ENCODE measurements at places on chromosomes 2 and 18.
A peak's percentile ranks its signal among the peaks of the same experiment; 100 is the strongest.

DNA sequence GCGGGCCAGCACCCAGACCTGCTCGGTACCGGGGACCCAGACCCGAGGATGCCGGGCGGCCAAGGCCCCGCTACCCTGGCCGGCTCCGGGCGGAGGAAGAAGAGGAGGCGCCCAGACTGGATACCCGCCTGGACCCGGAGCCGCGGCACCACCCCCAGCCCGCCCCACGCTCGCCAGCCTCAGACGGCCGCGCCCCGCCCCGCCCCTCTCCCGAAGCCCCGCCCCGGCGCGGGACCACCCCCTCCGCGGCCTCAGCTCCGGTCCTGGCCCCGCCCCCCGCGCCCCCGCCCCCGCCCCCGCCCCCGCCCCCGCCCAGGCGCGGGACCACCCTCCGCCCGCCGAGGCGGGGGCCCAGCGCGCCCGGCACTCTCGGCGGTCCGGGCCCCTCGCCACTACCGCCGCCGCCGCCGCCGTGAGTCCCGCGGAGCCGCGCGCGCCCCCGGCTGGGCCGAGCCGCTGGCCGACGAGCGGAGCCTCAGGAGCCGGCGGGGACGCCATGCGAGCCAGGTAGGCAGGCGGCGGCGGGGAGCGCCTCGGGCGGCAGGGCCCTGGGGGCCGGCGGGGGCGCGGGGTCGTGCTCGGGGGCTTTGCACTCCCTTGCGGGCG lies at the start of gene SH3BP4:
Gene SH3BP4, plus strand, starts transcription at position 354 of the 606 bp plus-strand sequence. CDS start 82,986 bp downstream, outside the sequence.
- no peak for DNase-seq

DNA sequence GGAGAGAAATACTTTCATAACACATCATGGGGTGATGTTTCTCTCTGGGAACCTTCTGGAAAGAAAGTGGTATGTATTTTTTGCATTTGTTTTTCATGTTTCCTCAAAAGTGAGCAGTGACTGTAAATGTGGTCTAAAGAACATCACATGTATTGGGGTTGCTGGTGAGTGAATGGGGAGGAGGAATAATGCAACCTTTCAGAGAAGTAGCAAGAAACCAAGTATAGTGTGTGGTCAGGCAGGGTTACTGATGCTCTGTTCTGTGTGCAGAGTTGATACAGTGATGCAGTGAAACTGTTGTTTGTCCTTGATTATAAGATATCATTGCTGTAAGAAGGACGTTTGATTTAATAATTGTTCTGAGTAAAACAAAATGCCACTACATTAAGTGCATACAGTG lies 24.1 kb downstream of the ADNP2 start:
- DNase-seq = no peak

DNA sequence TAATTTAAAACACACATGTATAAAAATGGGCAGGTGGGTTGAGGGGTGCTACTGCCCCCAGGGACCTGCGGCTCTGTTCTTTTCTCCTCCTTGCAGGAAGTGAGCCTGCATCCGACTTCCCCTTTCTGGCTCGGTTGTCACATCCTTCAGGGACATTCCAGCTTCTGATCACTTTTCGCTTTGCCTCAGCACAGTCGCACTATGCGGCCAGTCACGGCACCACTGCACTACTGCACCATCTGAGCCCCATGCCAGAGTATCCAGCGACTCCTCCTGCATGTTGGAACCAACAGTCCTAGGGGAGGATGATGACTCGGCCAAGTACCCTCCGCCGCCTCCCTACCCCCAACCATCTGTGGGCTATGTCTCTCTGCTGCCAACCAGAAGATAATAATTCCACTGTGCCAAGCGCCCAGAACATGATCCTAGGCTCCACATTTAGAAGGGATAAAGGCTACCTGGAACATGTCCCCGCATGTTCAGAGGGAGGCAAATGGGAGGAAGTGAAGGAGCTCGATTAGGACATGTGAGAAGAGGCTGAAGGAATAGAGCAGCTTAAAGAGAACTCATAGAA lies 17.6 kb downstream of the CDC42EP3 start:
- no peak for DNase-seq

DNA sequence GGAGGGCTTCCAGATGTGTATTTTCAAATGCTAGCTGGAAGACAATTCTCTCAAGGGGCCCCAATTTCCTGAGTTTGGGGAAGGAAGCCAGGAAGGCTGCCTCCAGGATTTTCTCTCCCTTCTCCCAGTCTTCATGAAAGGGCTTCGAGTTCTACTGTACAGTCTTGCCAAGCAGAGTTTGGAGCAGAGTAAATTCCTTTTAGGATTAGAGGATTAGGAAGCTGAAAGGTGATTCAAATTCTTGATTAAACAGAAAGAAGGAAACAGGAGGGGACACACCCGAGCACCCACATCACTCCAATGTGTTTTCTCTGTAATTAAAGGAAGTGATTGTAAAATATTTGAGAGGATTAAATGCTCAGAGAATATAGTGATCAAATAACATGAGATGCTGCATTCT lies 217.8 kb downstream of the SETBP1 start:
- no peak for DNase-seq

- DNase-seq = no peak
Observed at GRCh38 chr18:4353853-4354418, 101.2 kb downstream of the DLGAP1 start.

DNA sequence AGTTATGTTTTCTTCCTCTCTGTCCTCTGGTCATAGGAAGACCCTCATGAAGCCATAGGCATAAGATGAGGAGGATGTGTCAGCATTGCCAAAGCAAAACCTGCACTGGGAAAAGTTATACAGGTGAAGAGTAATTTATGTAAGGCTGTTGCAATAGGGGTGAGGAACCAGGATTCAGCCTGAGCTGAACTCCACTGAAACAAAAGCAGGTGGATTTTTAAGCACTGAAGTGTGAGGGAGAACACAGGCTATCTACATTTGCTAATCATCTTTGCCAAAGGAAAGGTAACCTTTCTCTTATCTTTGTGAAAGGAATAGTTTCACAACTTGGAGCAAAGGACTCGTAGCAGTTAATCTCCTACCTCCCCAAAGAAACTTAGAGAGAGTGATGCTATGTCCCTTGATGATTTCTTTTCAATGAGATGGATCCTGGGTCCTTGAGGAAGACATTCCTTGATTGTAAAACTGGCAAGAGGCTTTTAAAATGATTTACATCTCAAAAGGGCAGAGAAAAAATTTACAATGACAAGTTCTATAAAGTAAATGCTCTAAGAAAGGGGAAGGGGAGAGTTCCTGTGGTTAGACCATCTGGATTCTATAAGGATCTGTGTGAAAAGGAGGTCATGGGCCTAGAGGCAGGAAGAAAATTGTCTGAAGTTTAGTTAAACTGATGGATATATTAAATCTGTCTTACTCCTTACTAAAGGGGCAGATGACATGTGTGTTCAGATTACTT lies 385.4 kb upstream of the CDH7 start:
- DNase-seq = peak; percentile 43

DNA sequence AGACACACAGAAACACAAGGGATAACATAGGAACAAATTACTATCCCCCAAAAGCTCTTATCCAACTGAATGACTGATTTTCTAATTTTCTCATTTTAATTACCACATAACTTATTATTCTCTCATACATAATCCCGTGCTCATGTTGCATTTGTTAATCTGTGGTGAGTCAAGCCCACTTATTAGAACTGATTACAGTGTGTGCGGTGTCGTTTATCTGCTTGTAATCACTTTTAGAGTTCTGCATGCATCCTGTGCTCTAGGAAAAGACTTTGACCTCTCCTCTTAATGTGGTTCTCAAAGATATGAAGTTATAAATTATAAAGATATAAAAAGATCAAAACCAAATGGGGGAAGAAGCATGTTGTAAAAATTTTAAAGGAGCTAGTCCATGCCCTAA lies 29.7 kb downstream of the CNDP1 start:
- DNase-seq = no peak

GRCh38 chr2:39519886-39520285 lies 82.8 kb upstream of the MAP4K3 start:
- no peak for DNase-seq

DNA sequence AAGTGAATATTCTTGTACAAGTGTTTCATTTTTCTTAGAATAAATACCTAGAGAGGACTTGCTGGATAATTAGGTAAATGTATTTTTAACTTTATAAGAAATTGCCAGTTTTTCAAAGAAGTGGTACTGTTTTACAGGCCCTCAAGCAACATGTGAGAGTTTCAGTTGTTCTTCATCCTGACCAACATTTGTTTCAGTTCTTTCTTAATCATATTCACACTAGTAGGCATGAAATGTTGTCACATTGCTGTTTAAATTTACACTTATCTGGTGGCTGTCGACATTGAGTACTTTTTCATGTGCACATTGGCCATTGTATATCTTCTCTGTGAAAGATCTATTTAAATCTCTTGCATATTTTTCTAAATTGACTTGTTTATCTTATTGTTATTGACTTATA lies 178.1 kb downstream of the ACOXL start:
- no peak for DNase-seq

DNA sequence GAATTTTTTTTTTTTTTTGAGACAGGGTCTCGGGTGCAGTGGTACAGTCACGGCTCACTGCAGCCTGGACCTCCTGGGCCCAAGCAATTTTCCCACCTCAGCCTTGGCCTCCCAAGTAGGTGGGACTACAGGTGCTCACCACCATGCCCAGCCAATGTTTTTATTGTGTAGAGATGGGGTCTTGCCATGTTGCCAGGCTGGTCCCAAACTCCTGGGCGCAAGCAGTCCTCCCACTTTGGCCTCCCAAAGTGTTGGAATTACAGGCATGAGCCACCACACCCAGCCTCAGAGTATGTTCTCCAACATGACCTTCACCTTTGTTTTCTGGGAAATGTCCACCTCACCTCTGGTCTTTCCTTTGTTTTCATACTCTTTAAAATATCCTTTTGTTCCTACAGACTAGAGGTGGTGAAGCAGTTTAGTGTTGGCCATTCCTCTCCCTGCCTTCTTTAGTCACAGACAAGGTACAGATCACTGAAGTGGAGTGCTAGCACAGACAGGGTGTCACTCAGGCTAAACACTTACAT lies 19.5 kb upstream of the MOCOS start:
- DNase-seq = no peak

GRCh38 chr2:143833015-143833660 lies 686.8 kb downstream of the ZEB2 start:
- DNase-seq = peak; percentile 36

DNA sequence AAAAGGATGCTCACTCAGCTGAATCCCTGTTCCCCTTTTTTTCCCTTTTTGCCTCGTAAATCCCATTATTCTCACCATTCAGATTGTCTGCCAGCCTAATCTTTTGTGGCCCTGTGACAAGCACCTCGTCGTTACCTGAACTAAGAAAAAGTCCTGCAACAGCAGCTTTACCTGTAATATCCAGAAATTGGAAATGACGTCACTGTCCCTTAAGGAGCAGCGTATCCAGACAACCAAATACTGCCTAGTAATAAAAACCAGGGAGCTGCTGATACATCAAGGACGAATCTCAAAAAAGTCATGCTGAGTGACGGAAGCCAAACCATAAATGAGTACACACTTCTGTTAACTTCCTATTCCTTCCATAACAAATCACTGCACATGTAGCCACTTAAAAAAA lies 694.9 kb downstream of the GALR1 start:
- DNase-seq = no peak

- no peak for DNase-seq
Observed at GRCh38 chr18:52948868-52949444, 609.0 kb downstream of the DCC start.

DNA sequence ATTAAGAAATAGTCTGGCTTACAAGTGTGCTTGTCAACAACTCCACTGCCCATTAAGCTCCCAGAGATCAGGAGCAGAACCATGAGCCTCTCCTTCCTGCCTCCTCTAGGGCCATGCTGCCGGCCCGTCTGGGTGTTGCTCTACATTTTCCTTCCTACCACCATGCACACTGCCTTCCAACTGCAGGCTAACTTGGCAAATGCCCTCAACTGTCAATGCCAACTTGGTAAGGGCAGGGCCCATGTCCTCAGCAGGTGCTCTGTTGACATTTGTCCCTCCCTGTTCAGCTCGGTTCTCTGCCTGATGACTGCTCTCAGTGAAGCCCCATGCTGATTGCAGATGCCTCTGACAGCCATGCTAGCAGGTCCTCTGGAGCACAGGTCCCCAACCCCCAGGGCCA lies 345.2 kb downstream of the ALK start:
- DNase-seq = no peak

DNA sequence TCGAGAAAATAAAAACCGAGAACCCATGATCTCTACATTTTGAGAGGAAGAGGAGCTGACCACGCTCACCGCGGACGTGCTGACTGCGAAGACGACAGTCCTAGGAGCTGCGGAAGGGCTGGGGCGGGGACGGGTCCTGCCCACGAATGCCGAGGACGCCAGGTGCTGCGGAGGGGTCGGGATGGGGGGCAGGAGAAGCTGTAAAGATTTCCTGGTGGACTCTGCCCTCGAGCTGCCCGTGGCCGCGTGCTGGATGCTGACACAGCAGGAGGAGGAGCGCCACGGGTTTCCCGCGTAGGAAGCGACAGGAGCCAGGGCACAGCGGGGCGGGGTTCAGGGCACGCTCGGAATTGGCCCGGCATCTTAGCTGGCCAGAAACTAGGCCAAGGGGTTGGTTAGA lies 22.2 kb downstream of the ZSCAN30 start:
- no peak for DNase-seq

GRCh38 chr2:21469564-21469963 lies 345.8 kb downstream of the TDRD15 start:
- DNase-seq = no peak

DNA sequence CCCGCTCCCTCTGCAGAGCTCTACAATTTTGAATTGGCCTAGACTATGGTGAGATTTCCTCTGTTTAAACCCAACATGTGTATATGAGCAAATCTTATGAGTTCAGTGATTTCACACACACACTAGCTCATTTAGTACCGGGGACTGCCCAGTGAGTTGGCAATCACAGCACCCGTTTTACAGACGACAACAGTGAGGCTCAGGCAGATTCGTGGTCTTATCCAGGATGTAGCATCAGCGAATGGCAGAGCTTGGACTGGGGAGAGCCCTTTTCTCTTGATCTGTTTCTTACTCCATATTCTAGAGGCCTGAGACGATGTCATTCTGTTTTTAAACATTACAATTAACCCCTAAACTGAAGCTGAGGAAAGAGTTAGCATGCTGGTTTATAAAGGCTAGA lies 419.9 kb downstream of the NBAS start:
- no peak for DNase-seq

GRCh38 chr2:230944123-230944653 lies 19.1 kb upstream of the GPR55 start:
- DNase-seq = no peak

DNA sequence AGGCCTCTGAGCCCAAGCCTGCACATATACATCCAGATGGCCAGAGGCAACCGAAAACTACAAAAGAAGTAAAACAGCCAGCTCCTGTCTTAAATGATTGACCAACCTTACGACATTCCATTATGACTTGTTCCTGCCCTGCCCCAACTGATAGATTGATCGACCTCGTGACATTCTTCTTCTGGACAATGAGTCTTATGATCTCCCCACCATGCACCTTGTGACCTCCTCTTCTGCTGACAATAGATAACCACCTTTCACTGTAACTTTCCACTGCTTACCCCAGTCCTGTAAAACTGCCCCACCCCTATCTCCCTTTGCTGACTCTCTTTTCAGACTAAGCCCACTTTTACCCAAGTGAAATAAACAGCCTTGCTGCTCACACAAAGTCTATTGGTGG lies 670.0 kb upstream of the PKDCC start:
- DNase-seq = no peak

Measured in NT2/D1 (cell line).